ENCODE measurements at places on chromosomes 1 and 21.

- no peak for DNase-seq
Observed at GRCh38 chr1:116259663-116260062, 113.4 kb upstream of the ATP1A1 start.

- no peak for DNase-seq
Observed at GRCh38 chr1:118993700-118994026, 5.5 kb upstream of the TBX15 start.

DNA sequence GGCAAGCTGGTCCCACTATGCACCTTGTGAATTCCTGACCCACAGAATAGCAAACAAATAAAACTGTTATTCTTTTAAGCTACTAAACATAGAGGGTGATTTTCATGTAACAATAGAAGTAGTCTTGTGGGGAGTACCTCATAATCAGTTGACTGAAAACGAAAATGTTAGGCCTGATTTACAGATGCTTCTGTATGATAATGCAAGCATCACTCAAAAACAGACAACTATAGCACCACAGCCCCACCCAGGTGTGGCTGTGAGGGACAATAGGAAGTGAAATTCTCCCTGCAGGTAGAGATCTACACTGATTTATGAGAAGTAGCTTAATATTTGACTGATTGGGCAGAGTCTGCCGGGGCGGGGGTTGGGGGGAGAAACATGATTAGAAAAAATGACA, 26.5 kb upstream of the KRTAP19-8 start:
- no peak for DNase-seq

- DNase-seq = no peak
Observed at GRCh38 chr1:36401602-36402503, 4.1 kb upstream of the LSM10 start.

GRCh38 chr21:14312871-14313270, 70.1 kb downstream of the HSPA13 start:
- no peak for DNase-seq

GRCh38 chr1:15411593-15412137, 2.0 kb downstream of the EFHD2 start:
- no peak for DNase-seq

GRCh38 chr1:223209992-223210787, 67.1 kb upstream of the TLR5 start:
- no peak for DNase-seq

GRCh38 chr1:25694167-25695007, 77.8 kb downstream of the MAN1C1 start:
- DNase-seq = no peak

GRCh38 chr1:156121457-156121856, 6.9 kb downstream of the LMNA start:
- no peak for DNase-seq

DNA sequence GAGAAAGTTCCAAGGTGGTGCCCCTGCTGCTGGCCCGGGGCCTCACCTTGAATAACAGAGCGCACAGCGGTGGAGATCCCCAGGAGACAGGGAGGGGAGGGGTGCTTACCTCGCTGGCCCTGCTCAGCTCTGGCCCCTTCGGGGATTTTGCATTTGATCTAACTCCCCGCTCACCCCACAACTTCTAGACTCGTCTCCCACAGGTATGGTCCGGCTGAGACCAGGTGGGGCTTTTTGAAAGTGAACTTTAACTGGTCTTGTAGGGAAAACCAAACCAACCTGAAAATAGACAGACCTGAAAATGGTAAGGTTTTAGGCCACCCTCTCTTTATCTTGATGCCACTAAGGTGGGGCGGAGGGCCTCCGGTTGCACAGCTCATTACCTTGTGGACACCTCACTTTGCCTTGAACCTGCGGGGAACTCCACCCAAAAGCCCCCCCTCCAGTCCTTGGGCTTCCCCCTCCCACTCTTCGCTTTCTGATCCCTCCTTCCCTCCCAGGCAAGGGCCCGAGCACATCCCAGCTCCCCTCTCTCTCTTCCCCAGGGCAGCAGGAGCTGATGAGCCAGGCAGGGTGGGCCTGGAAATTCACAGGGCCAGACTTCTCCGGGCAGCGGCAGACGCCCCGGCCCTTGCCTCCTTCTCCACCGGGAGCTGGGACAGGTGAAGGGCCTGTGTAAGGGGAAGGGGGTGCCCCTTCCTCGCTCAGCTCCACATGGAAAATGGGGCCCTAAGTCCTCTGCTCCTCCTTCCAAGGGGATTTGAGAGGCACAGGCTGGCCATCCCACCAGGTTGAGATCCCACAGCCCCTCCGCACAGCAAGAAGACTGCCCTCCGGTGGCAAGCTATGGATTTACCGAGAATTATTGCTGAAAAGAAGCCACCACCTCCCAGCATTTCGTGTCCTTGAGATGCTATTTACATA, 16.1 kb downstream of the TNFRSF8 start:
- peak; percentile 68 for DNase-seq

GRCh38 chr1:50497007-50497406, 73.8 kb upstream of the DMRTA2 start:
- no peak for DNase-seq

DNA sequence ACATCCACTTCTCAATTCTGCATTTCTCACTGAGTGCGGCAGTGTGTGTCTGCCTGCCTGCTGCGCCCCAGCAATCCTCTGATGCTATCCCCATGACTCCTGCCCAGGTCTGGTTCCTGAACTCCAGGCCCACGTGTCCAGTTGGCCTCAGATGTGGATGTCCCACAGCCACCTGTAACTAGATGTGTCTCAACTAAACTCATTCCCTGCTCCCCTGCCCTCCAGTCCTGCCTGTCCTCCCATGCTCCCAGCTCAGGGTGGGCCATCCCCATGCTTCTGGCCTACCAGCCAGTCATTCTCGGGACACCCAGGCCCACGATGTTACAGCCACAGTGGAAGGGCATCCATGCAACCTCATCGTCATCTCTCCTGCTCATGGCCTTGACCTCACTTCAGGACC, 76.8 kb downstream of the STUM start:
- no peak for DNase-seq

- DNase-seq = no peak
Observed at GRCh38 chr1:51444096-51444495, 75.0 kb downstream of the EPS15 start.

DNA sequence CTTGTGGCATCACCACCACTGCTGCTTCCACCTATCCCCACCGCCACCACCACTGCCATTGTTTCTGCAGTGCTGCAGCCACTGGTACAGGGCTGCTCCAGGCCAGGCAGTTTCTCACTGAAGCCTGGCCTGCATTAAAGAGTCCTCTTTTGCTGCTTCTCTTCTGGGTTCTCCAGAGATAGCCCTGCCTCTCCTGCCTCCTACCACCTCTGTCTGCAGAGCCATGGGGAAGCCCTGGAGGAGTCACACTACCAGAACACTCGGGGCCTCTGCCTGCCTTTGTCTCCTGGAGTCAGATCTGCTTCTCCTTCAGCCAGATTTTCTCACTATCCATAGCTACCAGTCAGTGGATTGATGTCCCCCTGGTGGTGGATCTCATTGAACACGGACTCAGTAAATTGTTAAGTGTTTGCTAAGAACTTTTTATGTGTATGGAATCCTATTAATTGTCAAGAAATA, 37.7 kb upstream of the DDAH1 start:
- peak; percentile 54 for DNase-seq

DNA sequence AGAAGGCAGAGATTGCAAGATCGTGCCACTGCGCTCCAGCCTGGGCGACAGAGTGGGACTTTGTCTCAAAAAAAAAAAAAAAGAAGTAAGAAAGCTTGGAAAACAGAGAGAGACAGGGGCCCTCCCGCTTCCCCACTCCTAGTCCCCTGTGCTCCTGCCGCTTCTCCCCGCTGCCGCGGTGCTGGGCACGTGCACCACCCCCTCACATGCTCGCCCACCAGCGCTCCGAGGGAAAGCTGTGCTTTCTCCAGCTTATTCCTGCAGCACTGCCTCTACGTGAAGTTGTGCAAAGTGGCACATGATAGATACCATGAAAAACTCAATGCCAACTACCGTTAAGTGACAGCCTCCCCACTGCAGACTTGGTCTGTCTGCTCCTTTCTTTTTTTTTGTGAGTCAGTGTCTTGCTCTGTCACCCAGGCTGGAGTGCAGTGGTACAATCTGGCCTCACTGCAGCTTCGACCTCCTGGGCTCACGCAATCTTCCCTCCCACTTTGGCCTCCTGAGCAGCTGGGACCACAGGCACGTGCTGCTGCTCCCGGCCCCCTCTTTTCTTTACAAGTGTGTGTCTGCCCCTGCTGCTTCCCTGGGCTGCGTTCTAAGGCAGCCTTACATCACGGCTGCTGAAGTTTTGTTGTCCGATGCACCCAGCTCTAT, 15.4 kb downstream of the SLX9 start:
- no peak for DNase-seq

DNA sequence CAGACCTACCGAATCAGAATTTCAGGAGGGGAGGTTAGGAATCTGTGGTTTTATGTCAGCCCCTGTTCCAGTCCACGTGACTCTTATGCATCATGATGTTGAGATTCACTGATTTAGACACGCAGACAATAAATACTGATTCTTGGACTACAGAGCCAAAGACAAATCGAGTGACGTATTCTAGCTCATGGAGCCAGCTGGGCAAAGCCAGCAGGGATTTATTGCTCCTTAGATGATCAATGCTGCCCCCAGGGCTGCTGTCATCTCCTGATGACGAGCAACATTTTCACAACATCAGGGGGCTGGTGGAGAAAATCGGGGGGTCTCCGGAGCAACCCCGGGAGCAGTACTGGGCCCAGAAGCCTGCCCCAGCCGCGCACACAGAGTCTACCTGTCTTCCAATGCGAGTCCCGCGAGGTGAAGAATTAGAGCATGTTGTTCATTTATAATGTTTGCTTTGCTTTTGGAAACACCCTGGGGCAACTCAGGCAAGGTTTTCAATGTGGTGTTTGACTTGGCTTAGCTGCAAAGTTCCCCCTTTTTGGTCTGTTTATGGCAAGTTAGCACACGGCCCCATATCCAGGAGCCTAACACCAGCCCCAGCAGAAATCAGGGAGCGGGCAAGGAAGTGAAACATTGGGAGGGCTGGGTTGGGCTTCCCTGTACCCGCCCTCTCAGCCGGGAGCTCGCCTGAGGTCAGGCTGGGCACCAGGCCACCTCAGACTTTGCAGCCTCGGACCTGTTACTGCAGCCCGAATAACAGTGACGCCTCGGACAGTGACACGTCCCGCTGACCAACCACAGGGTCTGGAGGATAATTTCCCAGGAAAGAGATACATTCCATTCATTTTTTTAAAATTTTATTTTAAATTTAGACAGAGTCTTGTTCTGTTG, 19.9 kb upstream of the CLDN14 start:
- DNase-seq = no peak

- no peak for DNase-seq
Observed at GRCh38 chr1:7012461-7012924, 227.2 kb downstream of the CAMTA1 start.

DNA sequence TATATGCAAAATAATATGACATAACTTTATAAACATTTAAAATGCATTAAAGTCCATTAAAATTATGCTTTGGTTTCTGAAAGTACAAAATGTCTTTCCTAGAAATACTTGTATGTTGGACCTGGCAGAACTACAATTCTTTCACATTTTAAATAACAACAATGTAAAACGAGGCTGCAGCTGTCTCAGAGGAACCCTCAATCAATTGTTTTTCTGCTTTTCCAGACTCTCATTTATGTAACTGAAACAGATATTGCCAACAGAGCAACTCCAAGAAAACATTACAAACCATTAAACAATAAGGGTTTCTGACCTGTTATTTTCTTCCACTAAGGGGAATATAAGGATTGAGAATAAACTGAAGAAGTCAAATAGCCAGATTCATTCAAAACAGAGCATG, 1193.4 kb downstream of the NCAM2 start:
- no peak for DNase-seq

DNA sequence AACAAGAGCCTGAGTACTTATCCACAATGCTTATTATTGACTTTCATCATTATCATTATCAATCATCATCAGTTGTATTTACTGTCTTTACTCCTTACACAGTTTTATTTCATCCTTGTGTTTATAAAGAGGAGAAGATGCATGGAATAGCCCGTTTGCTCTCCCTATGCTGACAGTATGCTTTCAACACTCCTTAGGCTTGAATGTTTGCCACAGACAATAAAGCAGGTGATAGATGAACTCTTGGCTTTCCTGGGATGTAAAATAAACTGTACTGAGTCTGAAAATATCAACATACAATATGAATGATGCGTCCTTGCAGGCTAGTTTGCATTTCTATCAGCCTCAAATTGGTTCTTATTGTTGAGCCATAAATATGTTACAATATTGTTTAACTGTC, 891.8 kb upstream of the NCAM2 start:
- DNase-seq = no peak

DNA sequence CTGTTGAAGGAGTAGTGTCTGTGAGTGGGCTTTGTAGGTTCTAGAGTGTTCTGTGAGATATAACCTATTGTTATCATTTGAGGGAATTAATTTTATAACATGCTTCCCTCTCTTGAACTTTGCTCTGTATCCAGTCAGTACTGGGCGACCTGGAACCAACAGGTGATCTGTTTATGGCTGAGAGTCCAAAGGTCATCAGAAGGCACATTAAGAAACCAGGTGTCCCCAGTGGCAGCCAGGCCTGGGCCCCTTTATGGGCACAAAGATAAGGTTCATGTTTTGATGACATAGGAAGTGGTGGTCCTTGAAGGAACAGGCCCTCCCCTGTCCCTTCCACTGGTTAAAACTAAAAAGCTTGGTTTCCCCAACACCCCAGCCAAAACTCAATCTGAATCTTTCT, 61.1 kb downstream of the FHAD1 start:
- no peak for DNase-seq

DNA sequence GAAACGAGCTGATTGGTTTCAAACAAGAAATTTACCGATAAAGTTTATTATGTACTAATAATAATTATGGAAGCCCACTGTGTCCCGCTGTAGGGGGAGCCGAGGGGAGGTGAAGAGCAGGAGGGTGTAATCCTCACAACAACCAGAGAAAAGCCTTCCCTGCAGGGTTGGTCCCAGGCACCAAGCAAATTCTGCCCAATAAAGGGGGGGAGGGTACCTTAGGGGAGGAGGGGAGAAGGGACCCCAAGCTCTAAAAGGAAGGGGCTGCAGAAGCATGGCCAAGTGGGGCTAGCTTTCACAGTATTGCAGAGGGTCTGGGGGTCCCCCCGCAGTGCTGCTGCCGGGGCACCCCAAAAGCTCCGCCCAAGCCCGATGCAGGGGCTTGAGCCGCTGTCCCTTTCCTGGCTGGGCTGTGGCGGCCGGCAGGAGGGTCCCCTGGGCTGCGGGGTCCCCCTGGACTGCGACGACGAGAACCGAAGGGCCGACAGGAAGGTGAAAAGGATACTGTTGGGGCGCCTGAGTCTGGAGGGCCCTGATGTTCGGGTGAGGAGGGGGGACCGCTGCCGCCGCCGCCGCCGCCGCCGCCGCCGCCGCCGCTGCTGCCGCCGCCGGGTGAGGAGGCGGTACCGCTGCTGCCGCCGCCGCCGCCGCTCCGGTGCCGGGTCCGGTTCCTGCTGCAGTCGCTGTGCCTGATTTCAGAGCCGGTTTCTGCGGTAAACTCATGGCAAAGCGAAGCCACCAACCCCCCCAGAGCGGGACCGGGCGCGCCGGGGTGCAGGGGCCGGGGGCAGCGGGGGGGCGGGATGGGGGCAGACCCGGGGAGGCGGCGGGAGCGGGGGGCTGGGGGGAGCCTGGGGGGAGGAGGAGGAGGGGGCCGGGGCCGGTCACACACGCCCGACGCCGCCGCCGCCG, 771 bp downstream of the EIF4G3 start:
- peak; percentile 43 for DNase-seq

Data from endothelial cell (in vitro differentiated cells).